ENCODE measurements at places on chromosomes 2 and 18. TPM values are rescaled to one million over a fixed set of nuclear protein-coding genes. Genes with fewer than 3 reads are reported as not detected.

Gene ZNF396
- total RNA-seq, result 0.50 TPM

DNA sequence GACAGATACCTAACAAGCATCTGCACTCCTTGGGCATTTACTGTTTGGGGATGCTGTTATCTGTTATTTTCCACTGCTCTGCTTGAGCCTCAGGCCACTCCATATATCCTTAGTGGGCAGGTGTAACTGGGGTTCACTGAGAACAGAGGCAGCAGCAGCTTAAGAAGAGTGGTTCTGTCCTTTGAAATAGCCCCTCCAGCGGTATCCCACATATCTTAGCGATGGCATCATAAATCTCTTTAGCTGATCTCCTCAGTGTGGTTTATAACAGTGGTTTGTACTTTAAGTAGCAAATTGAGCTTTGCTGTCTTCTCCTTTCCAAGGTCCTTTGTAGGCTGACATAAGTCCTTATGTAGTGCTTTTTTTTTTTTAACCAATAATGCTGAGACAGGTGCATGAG is 79.7 kb upstream of the RPRM start:
- no peak for DNase-seq

GRCh38 chr2:241499146-241499965 is 9.0 kb downstream of the STK25 start:
- DNase-seq, result no peak

Gene CRACDL
- total RNA-seq, result 5.2 TPM

Gene KIAA1328
- 7.7 TPM for total RNA-seq

Gene CPSF3
- total RNA-seq, result 40.7 TPM

DNA sequence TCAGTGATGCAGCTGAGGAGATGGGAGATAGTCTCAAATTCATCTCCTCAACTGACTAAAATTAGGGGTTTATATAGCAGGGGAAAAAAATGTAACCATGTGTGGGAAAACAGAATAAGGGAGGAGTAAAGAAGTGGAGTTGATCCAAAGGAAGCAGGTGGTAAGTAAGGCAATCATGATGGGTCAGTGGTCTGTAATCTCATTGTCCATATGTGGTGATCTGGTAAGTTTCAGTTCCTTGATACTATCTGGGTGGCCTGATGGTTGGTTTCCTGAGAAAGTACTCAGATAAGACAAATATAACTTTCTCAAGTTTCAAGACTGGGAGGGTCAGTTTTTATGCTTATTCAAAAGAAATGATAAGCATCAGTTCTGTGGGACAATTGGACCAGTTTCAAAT is 312.3 kb upstream of the KCNJ3 start:
- no peak for DNase-seq

GRCh38 chr2:216884347-216884746 is 24.5 kb upstream of the TNP1 start:
- DNase-seq, result no peak

Gene SANBR
- 6.6 TPM for total RNA-seq

Gene REG3G
- total RNA-seq, result not detected

DNA sequence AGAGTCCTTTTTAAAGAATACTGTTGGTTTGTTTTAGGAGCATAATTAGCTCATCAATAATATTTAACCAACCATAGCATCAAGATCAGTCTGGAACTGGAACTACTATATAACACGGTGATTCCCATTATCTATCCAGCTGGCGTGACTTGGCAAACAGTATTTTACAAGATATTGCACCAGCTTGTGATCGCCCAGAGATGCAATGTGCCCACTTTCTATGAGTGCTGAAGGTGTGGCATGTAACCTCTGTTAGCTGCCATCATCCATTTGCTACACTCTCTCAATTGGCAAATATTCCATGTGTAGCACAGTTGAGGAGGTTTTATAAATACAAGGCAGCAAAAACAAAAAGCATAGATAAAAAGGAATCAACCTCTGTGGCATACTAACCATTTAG is 64.9 kb downstream of the FIGN start:
- DNase-seq, result no peak

GRCh38 chr2:111668741-111669140 is 215.3 kb downstream of the ANAPC1 start:
- no peak for DNase-seq

Gene IL18R1
- total RNA-seq, result 1.2 TPM

DNA sequence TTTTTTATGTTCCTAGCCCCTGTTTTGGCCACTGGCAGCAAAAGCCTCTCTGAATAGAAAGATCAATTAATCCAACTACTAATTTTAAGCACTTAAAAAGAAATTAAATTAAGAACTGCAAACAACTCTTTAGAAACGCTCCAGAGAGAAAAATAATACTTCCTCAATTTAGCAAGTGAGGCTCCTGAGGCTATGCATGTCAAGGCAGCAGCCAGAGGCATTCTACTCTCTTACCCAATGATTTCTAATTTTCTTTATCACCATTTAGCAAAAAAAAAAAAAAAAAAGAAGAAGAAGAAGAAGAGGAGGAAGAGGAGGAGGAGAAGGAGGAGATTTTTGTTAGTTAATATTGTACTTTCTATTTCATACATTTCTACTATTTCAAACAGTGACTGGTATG is 68.5 kb downstream of the TMEM237 start:
- no peak for DNase-seq

- no peak for DNase-seq
These were observed 106.9 kb downstream of the B3GNT2 start for GRCh38 chr2:62302631-62303435.

Gene MRPL30
- total RNA-seq, result 33.5 TPM

GRCh38 chr2:31197166-31197565 is 20.1 kb downstream of the CAPN14 start:
- DNase-seq, result peak; percentile 9

Gene C2orf74
- 2.7 TPM for total RNA-seq

DNA sequence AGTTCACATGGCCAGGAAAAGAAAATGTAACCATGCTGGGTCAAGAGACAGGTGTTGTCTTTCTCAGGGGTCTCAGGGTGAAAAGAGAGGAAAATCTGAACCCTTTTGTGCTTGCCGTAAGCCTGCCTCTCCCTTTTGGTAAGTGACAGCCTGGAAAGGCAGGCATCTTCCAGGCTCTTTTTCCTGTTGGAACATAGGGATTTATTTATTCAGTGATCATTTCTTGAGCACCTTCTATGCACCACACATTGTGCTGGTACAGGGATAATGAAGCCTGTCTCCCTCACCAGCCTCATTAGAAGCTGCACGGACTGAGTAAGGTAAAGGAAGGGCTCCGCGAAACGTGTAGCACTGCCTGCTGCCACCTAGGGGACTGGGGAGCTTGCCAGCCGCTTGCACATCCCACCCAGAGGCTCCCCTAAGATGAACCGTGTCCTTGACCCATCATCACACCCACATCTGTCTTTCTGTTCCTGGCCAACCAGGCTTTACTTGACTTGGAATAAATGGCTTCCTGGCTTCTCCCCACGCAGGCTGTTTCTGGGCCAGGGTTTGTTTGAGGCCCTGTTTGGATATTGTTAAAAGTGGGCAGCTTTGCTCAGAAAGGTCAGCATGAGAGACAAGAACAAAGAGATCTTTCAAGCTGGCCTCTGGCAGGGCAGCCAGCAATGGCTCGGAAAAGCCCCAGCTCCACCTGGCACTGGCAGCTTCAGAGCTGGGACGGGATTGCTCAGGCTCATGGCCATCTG is 73.3 kb upstream of the MCFD2 start:
- no peak for DNase-seq

Gene SFXN5
- 16.8 TPM for total RNA-seq

Gene UGT1A6
- total RNA-seq, result 10.5 TPM

- DNase-seq, result peak; percentile 11
These were observed 131.6 kb downstream of the CDH2 start for GRCh38 chr18:28045176-28045810.

DNA sequence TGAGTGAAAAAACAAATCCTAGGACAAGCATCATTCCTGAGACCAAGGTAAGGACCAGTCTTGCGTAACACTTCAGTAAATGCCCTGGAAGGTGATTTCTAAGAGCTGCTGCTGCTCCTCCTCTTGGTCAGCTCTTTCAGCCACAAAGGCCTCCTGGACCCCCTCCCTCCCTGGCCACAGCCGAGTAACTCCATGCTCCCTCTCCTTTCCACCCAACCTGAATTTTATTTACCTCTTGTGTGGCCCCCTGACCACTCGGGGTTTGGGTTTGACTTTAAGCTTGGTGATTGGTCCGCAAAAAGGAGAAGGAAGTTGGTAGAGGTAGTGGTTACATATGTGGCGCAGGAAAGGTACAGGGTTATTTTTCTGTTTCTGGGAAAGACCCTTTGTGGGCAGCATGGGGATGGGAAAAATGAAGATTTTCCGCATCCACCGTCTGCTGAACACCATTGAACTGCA is 9.2 kb downstream of the HTRA2 start:
- DNase-seq, result no peak

Gene ANTXR1
- total RNA-seq, result 41.3 TPM

DNA sequence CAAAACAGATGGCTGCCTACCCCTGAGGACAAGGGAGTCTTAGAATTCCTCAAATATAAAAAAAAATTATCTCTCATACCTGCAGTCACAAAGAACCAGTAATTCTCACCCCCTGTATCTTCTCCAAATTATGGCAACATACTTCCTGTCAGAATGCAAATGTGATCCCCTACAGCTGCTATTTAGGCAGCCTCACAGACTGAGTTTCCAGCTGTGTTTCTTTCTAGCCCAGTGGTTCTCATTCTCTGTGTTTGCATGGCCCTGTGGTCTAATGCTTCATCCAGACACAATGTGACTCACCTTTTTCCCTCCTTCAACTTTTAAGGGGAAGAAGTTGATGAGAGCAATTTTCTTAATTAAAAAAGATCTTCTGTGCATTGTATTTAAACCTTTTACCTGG is 726.3 kb downstream of the TSN start:
- peak; percentile 6 for DNase-seq

DNA sequence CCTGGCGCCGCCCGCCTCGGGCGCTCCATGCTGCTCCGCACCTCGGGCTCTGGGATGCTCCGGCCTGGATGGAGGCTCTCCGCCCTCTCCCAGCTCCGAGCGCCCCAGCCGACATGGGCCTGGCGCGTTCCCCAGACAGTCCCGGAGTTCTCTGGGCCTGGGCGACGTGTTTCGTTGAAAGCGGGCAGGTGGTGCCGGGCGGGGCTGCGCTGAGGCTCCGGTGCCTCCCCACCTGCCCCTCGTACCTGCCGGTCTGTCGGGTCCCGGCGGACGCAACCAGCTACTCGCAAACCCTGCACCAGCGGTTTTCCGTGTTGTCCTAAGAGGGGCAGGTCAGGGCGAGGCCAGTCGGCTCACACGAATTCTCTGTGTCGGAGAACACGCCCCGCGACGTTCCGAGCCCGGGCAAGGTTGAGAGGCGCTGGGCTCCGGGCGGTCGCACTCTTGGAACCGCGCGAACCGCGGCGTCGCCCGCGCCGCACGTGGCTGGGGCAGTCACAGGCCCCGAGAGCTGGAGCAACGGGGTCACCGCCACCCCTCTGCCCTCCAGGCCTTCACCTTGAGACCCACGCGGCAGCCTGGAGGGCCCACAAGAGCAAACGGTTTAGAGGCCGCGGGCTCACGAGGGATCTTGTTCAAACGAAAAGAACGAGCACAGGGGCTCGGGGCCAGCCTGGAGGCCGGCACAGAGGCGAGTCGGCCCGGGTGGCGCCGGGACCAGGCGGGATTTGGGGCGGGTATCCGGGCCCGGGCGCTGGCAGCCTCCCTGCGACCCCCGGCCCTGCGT is 4.2 kb upstream of the SIX2 start:
- DNase-seq, result no peak

- DNase-seq, result no peak
These were observed 310.2 kb upstream of the ID2 start for GRCh38 chr2:8371653-8372052.

Gene GKN1
- not detected for total RNA-seq

Gene WIPF1
- total RNA-seq, result 1.0 TPM

DNA sequence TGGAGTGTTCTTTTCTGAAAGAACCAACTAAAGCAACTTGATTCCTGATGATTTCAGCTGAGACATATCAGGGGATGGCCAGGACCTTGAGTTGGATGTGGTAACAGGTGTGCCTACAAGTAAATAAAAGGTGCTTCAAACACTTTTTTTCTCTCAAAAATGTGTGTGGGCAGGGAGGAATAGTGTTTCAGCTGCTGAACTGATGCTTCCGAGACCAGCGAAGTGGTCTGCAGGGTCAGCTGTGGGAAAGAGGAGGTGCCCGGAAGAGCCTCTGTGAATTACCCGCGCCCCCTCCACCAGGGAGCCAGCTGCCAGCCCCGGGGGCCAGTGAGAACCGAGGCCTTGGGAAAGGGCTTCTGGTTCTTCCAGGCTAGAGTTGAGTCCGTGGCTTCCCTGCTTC is 249.3 kb downstream of the GBX2 start:
- no peak for DNase-seq

Gene SLC4A3
- total RNA-seq, result 12.5 TPM

DNA sequence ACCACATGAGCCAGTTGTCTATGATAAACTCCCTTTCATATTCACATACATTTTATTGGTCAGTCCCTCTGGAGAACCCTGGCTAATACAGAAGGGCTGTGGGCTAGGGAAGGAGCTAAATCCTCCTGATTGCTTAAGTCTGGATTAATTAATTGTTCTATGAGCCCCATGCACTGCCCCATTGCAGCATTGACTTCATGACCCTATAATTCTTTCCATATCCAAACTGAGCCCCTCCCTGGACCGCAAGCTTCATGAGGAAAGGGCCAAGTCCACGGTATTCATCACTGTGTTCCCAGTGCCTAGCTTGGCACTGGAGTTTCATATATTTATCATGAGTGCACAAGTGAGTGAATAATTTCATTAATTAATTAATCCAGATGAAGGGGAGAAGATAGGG is 124.0 kb downstream of the MBD2 start:
- no peak for DNase-seq

- no peak for DNase-seq
These were observed 513.7 kb upstream of the ID2 start for GRCh38 chr2:8168022-8168717.

Gene NTSR2
- not detected for total RNA-seq

DNA sequence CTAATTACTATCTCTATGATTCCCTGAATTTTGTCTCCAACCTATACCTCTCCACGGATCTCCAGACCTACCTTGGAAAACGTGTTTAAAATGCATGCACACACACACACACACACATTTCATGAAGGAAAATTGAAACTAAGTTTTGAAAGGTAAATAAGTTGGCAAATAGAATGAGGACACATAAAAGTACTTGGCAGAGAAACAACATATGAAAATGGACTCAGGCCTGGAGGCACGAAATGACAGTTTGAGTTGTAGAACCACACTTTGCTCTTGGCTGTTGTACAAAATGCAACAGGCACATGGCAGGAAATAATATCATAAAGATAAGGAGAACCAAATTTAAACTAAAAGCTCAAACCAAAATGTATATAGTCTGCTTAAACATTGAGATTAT is 868.1 kb upstream of the CNTNAP5 start:
- no peak for DNase-seq

Gene ALPI
- total RNA-seq, result not detected

DNA sequence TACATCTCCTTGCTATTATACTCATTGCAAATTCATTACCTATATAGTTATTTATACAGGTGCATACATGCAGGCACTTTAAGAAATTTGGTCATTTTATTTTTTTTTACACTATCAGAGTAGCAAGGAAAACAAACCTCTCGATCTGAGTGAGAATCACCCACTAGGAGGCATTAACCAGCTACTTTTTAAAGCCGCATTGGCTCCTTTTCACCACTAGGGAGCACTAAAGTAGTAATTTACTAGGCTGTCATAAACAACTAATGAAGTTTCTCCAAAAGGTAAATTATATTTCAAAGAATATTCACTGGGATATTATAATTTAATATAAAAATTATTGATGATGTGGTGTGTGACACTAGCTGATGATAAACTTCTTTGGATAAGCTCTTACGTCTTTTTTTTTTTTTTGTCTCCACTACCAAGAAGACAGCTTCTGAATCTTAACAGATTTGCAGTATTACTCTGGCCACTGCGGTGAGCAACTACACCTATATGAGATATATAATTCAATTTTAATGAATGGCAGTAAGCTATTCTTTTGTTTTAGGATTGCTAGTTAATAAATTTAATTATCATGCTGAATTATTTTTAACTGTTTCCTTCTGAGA is 101.9 kb downstream of the NOL4 start:
- DNase-seq, result peak; percentile 34

Measured in mammary epithelial cell (primary cell).